ENCODE measurements at places on chromosomes 7 and 10.

DNA sequence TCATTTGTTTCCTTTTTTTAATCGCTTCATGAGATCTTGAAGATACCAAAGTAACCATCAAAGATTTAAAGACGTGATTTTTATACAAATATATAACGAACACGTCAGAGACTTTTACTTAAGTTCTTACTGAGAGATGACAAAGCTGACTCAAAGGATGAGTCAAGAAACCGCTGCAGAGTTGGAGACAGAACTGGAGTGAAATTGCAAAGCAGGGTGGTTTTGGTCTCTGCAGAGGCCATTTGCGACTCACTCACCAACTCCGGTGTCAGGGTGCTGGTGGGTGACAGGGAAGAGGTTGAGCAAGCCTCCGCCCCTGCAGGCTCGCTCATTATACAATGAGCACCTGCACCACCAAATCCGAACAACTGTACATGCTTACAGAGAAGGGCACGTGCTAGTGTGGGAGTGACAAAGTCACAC lies 75.2 kb downstream of the DNAJB6 start:
- peak; percentile 89 for DNase-seq

- DNase-seq: no peak
These were observed 112.5 kb upstream of the WDR11 start for GRCh38 chr10:120738658-120739057.

- no peak for DNase-seq
These were observed 294.5 kb downstream of the AUTS2 start for GRCh38 chr7:69892790-69893189.

DNA sequence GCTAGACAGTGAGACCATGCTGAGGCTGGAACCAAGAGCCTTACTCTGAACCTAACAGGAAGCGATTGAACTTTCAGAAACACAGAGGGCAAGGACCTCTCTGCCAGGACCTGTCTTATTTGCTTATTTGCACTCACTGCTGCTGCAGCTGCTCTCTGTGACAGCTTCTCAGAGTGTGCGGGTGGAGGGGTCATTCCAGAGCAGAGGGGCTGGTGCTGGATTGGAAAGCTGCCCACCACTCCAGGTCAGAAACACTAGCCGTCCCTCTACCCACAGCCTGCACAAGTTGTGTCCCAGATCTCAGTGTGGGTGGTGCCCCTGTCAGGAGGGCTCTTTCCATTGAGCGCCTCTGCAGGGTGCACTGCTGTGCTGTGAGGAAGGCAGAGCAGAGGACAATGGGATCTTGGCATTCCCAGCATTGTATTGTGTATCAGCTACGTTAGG lies 126.2 kb downstream of the CCNY start:
- DNase-seq: no peak

DNA sequence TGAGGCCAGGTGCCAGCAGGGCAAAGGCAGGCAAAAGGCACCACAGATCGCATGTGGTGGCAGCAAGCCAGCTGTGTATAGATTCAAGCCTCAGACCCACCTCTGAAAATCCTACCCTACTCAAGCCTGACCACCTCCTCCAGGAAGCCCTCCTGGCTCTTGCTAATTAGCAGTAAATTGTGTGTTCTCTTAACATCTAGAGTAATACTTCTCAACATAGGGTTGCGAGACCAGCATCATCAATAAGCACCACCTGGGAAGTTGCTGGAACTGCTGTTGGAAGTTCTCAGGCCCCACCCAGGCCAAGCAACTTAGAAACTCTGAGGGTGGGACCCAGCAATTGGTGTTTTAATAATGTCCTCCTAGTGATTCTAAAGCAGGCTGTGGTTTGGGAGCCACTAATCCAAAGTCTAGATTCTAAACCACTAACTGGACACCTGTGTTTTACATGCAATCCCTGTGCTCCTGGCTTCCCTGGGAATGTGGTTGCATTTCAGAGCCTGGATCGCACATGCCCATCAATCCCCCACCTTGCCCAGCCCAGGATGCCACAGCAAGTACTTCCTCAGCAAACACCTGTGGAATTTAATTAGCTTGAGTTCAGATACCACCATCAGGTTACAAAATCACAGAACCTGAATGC lies 46.2 kb downstream of the KCNMA1 start:
- DNase-seq: no peak

DNA sequence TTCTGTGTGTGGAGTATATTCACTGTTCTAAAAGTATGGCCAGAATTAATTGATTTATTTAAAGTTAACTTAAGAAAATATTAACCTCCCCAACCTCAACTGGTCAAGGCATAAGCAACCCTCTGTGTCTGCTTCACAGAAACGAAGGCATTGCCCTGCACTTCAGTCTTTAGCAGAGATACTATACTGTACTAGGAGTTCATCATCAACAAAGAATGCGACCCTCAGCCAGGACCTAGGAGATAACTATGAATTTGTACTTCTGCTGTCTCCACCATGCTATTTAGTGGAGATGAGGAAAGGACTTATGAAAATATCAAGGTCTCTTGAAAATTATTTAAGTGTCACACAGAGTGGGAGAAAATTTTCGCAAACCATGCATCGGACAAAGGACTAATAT lies 35.7 kb upstream of the SEMA3D start:
- peak; percentile 10 for DNase-seq

- no peak for DNase-seq
These were observed 165.3 kb downstream of the CELF2 start for GRCh38 chr10:11183015-11183414.

GRCh38 chr10:62302760-62303159 lies 34.1 kb upstream of the RTKN2 start:
- DNase-seq: no peak

DNA sequence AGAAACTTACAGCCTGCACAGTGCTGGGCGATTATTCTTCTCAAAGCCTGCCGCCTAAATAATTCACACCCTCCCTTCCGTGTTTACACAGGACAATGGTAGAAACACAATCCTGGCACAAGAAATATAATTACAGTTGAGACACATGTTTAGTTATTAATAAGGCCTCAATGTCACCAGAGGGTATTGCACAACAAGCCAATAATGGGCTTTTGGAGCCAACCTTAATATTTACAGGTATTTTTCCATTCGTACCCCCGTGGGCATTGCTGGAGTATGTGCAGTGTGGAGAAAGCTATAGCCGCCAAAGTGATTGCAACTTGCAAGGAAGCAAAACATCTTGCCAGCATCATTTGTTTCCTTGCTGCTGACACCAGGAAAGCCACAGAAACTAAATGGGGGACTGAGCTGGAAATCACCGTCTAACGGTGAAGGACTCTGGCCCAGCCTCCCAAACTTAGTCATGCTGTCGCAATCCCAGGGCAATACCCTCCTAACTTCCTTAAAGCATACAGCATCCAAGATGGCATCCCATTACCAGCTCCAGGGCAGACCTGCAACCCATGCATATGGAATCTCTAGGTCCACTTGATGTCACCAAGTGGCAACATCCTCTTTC lies 8.6 kb downstream of the CALN1 start:
- DNase-seq: no peak

- DNase-seq: peak; percentile 83
These were observed 843 bp upstream of the GATA3 start for GRCh38 chr10:8053446-8054243.

GRCh38 chr7:31892099-31892829 lies 177.9 kb downstream of the PDE1C start:
- DNase-seq: no peak

DNA sequence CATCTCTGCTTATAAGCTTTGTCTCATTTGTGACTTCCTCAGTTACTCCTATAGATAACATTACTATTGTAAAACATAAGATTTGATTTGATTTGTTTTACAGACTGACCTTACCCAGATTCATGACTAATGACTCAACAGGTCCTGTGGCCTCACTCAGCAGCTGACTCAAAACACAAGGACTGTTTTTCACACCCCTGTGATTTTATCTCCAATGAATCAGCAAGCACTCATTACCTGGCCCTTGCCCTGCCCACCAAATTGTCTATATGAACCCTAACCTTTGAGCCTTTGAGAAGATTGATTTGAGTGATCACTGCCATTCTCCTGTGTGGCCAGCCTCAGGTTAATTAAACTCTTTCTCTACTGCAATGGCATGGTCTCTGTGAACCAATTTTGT lies 1064.6 kb upstream of the LRRTM3 start:
- DNase-seq: no peak

DNA sequence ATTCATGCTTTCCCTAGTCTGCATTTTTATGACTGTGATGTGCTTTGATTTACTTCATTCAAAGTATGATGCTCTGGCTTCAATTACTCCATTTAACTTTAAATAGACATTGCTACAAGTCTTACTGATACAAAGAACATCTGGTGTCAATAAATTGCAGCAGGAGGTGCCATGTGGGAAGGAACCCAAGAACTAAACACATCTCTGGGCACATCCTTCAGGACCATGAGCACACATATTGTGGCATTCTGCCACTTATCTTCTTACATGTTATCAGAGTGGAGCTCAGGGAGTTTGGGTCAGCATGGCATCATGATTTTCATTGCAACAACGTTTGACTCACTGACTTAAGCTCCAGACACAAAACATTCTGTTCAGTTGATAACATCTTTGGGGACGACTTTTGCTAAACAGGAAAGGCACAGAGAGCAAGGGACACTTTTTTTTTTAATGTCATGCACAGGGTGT lies 227.0 kb downstream of the DKK1 start:
- peak; percentile 87 for DNase-seq

DNA sequence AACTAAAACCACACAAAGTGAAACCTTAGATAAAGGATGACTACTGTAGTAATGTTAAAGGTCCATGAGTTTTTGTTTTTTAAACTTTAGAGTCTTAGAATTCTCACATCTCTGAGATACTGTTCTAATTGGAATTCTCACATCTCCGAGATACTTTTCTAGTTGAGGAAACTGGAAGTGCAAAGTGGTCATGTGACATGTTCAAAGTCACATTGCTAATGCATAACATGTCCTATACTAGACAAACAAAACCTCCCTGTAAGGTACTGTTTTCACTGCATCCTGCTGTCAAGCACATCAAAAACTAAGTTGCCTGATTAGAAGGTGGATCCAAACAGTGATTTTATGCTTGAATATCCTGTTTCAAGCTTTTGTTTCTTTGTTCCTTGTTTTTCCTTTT lies 13.9 kb downstream of the TAX1BP1 start:
- no peak for DNase-seq
